ENCODE measurements at places on chromosomes 4 and X.

- peak; percentile 1 for DNase-seq
Observed at GRCh38 chr4:75555294-75556164, at the start of gene ODAPH. Gene ODAPH (plus strand): TSS chr4:75556066. CDS start chr4:75556083, 17 bp downstream.

- no peak for DNase-seq
Observed at GRCh38 chr4:18578307-18578706, 556.8 kb upstream of the LCORL start.

GRCh38 chrX:69605521-69605920 is 10.4 kb upstream of the EDA start:
- no peak for DNase-seq

- DNase-seq = no peak
Observed at GRCh38 chr4:7902101-7902553, 37.5 kb downstream of the AFAP1 start.

GRCh38 chrX:151714362-151714761 is 1.5 kb upstream of the FATE1 start:
- no peak for DNase-seq

- no peak for DNase-seq
Observed at GRCh38 chrX:54695231-54695630, 102.8 kb downstream of the ITIH6 start.

DNA sequence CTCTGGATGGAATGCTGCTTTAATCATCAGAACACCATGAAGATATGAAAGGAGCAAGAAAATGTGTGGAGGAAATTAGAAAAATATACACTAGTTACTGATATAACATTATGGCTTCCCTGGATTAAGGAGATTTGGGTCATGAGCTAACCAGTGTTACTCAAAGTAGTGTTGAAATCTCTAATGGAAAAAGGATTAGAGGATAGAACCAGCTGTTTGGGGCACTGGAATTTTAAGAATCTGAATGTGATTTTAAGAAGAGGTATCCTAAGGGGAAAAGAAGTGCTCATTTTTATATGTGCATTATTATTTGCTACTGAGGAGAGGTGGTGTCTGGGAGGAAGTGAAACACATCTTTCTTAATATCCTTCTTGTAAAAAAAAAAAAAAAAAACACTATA is 164.1 kb upstream of the PPARGC1A start:
- DNase-seq = no peak

DNA sequence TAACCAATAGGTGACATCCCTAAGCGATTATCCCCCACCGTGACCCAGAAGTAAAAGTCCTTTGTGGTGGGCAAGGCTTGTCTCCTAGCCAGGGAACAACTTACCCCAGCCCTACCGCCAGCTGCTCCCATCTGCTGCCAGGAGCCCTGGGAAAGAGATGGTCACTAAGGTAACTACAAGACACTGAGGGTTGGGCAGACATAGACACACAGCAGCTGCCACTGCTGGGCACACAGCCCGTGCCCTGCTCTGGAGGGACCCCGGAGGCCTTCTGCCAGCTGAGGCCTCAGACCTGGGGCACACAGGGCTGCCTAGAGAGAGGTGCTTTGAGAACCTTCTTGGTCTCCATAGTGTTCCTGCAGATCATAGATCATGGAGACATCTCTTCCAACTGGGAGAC is 53.0 kb upstream of the PROM1 start:
- DNase-seq = no peak

DNA sequence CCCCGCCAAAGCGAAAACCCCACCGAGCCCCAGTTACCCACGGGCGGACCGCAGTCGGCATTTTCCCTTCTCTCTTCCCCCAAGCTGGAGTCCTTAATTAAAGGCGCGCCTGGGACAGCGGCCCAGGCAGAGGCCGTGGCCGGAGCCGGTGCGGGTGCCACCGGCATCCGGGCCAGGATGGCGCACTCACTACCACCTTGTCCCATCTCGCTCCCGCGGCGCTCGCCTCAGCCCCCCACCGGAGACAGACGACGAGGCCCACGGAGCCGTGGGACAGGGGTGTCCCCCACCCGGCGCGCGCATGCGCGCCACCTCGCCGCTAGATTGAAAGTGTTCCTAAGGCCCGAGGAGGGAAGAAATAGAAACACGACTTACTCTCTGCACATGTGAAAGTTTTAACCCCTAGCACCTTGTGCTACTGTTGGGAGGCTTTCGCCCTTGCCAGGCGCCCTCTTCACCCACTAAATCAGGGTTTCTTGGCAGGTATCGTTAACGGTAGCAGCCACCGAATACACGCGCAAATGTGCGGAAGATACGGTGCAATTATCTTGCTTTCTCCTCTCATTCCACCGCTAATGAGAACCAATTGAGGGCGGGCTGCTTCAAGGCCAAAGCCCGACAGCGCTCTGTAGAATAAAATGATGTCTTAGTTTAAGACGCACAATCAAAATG is 64.3 kb upstream of the CCDC160 start:
- DNase-seq = no peak

DNA sequence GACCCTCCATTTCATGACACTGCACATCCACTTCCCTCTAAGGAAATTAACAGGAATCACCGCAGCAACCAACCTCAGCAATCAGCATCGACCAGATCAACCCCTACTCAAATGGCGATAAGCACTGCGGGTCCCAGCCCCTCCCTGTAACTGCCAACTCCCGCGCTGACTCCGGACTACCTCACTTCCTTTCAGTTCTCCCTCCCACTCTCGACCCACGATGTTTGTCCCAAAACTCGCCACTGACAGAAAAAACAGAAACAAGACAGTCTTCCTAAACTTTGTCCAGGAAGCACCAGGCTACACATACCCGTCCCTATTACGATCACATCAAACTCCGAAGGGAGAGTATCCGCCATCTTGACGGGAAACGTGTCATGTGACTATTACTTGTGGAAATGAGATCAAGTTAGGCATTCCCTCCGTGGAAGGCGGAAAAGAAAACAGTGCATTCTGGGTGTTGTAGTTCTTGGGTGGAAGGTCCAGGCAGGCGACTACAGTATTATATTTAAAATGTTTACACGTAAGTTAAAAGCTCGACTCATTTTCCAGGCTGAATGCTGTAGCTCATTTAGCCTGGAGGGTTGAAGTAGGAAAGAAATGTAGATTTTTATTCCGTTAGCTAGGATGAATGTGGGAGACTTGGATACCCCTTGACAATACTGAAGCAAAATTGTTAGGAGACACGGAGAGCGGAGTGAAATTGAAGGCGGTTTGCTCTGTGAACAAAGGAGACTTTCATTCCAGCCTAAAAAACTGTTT is at the start of gene CHM:
Gene CHM (minus strand): TSS at position 385 of the 762 bp plus-strand sequence. CDS start 26 bp downstream, at position 359.
- DNase-seq = peak; percentile 18

DNA sequence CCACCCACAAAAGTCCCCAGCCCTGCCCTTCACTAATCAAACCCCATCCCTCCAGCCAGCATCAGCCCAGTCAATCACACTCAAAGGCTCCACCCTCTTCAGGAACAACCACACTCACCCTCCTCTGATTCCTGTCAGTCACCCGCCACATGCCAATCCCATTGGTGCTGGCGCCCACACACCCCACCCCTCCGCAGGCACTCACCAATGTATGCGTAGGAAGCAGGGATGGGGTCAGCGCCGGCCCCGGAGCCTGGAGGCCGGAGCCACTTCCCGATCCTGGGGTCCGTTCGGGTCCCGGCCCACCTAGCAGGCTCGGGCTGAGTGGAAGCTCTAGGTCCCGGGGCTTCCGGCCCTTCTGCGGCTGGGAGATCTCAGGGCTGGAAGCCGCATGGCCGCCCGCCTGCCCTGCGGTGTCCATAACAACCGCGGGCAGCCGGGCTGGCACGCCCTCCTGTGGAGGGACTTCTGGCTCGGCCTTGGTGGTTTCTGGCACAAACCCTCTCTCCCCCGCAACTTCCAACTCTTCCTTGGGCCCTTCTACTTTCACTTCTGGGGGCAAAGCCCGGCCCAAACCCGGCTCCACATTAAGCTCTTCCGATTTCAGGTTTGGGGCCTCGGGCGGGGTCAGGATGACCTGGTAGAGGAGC is 7.9 kb upstream of the CFP start:
- DNase-seq = no peak

GRCh38 chr4:17426222-17426621 is 85.7 kb downstream of the QDPR start:
- DNase-seq = no peak

DNA sequence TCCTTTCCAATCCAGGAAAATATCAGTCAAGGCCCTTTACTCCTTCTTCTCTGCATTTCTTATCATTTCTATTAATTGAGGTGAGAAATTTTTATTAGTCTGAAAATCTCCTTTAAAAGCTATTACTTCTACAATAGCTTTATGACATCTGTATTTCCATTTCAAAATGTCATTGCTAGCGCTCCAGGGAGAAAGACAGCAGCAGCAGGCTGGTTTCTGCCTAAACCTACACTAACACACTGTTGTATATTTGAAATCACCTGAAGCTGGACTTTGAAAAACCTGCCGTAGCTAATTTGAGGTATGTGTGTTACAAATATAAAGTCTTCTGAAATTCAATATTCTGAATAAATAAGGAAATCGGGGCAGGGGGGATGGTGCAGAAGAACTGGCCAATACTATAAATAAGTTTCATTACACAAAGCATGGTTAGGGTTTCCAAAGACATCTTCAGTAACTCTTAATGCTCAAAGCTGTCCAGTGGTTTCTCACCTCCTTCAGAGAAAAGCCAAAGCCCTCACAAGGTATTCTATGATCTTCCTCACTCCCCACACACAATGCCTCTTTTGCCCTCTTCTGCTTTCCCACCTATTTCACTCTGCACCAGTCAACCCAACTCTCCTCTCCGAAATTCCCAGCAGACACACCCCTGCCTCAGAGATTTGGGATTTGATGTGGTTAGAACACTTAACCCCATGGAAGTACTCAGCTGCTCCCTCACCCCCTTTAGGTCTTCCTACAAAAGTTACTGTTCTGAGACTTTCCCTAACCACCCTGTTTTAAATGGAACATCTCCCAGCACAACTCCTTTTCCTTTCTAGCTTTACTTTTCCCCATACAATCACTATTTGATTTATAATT is 122.7 kb downstream of the PPP3CA start:
- no peak for DNase-seq

GRCh38 chr4:165248102-165248501 is 40.7 kb downstream of the KLHL2 start:
- no peak for DNase-seq

GRCh38 chr4:66785479-66785878 is 759.8 kb downstream of the CENPC start:
- no peak for DNase-seq

DNA sequence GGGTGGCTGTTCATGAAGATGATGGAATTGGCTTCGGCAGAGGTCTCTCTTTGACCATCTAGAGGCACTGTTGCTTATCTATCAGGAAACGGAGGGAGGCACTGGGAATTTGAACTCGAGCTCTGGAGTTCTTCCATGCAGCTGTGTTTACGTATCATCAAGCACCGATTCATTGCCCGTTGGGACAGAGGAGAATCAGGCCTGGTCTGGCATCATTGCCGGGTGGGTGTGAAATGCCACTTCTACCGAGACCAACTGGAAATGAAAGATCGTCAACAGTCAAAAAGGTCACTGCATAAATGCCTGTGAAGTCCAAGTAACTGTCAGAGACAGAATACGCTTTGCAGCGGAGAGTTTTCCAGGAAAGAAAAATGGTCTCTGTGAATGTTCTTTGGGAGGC is 166.9 kb downstream of the ASMT start:
- DNase-seq = no peak

DNA sequence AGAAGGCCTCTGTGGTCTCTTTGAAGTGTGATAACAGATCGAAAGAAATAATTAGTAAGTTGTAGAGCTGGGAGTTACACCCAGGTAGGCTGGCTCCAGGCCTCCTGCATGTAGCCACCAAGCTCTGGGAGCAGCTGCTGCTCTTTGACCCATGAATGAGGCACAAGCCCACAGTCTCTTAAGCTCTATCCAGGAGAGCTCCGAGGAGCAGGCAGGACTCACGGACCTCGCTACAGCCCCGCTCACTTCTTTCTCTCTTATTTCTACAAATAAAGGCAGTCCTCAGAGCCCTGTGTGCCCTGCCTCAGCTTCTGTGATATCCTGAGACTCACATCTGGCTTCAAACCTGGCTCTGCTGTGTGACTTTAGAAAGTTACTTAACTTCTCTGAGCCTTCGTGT is 86.9 kb downstream of the EVC start:
- no peak for DNase-seq

DNA sequence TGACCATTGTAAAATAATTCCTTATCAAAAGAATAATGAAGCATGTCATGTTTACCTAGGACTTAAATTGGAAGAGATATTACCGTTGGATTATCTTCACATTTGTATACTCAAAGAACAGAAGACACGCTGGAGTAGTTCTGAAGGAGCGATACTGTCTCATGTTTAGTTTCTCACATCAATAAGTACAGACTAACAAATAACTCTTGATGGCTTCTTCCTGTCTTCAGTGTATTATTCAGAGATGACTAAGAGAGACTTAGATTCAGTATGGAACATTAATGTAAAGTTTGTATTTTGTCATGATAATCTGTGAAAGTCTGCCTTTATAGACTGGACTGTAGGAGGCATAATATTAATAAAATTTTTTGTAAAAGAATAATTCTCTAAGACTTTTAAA is 72.7 kb downstream of the SPRY1 start:
- no peak for DNase-seq

DNA sequence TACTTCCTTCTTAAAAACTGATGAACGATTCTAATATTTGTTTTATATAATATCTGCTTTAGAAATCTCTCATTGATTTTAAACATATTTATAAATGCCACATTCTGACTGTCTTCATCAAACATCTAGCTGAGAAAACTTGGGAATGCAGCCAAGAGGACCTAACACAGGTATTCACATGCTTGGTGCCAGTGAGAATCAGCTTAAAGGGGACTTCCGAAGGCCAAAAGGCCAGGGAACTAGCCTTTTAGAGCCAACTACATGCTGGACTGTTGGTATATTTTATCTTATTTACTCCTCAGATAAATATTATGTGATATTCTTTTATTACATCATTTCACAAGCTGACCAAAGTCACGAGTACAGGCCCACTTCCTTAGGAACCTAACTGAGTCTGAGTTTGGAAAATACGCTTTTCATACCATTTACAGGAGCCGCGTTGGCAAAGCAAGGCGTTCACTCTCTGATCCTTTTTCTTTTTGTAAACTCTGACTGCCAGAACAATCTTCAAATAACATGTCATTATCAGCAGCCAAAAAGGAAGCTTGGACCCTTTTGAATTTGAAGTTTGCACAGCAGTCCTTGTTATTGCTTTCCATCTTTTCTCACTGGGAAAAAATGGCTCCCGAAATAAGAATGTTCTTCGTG is 41.1 kb upstream of the PDLIM3 start:
- no peak for DNase-seq

DNA sequence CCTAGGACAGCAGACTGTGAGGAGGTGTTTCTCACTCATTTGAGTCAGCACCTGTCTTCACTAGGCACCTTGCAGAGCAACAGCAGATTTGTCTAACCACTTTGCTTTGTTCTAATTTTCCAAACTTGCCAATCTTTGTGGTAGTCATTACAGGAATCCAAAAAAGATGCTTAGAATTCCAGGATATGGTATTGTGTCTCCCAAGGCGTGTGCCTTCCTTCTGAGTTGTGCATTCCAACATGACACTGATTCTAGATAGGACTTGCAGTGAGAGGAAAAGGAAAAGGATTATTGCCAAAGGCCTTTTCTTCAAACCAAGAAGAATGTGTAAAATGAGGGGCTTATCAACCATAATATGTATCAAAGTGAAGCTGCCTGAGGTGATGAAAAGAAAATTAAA is 126.2 kb downstream of the MAPK10 start:
- DNase-seq = no peak

- no peak for DNase-seq
Observed at GRCh38 chr4:90159193-90159592, 32.0 kb downstream of the CCSER1 start.
